Stimulated activated CD8-positive, alpha-beta memory T cell treated with anti-CD3 and anti-CD28 coated beads, Interleukin-7, amount 100 ng/mL, for 4 hours (primary cell): ENCODE measurements at places on chromosomes 3 and 15.

DNA sequence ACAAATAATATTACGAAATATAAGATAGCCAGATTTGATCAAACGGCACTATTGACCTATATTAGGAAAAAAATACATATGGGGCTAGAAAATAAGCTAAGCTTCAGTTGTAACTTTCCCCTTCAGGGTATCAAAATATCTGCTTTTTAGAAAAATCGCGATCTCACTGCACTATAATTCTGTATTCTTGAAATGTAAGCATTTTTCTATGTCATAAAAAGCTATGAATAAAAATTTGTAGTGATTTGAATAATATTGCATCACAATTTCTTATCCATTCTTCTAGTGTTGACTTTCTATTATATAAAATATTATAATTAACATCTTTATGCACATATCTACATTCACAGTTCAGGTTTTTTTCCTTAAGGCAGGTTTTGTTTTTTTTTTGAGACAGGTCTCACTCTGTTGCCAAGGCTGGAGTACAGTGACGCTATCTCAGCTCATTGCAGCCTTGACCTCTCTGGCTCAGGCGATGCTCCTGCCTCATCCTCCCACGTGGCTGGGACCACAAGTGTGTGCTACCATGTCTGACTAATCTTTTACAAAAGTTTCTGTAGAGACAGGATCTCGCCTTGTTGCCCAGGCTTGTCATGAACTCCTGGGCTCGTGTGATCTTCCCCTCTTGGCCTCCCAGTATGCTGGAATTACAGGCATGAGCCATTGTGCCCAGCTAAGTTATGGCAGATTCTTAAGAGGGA, 21.6 kb downstream of the EMC4 start:
- DNase-seq, result no peak

DNA sequence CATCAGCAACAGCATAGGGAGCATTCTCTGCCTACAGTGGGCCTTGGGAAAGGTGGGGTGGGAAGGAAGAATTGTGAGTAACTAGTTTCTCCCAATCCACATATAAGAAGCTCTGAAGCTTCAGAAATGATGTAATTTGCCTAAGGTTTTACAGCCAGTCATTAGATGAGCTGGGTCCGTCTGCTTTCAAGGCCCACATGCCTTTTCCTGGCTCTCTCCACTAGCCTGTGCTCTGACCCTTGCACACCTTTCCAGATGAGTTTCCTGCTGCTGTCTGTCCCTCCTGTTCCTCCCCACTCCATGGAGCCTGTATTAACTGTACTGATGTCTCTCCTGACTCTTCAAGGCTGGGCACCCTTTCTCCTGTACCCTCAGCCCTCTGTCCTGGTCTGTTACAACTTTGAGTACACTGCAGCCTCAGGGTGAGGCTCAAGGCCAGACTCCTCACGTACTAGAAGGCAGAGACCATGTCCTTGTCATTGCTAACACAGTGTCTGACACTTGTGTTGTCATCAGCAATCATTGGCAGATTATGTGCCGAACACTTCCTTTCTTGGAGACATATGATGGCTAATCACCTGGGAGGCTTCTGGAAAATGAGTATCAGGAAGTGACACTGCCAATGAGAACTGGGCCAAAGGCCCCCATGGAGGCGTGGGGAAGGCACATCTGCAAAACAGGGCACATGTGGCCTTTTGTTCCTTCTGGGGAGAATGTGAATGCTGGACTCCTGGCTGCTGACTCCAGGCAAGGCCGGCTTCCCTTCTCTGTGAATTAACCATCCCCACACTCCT, 6.6 kb downstream of the TM6SF1 start:
- DNase-seq, result no peak

DNA sequence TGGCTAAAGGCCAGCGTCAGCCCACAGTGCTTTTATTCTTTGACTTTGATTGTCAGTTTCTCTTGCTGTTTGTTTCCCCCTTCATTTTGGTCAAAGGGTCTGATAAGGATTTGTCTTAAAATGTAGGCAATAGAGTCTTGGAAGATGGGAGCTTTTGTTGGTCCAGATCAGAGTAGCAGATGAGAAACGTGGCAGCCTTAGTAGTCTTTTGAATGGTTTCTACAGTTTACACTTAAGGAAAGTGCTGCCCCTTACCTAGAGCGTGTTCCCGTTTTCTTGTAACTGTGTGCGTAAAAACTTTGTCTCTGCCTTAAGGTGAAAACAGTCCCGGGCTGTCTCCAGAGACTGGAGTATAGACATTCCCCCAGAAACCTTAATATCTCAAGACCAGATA, 630 bp downstream of the LXN start:
- no peak for DNase-seq

DNA sequence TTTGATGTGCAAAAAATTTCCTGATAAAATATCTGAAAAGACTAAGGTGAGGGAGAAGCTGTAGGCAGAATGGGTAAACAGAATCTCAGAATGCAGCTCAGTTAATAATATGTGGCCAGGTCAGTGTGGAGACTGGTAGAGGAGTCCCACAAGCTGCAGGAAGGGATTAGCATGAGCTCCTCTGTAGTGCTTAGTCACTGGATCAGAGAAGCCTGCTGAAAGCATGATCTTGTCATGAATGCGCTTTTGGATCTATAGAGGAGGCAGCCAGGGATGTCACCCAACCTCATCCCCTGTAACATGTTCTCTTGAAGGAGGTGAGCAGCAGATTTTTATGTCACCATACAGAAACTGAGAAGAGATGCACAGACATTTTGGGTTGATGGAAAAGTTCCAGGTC, 1035.3 kb upstream of the GBE1 start:
- DNase-seq, result no peak

GRCh38 chr3:98166396-98166795, at the start of gene OR5H15:
TSS of gene OR5H15 (plus strand) at chr3:98166696. CDS start at chr3:98168700, 2,004 bp downstream.
- no peak for DNase-seq
